ENCODE measurements at places on chromosomes 13 and 19. TPM values are rescaled to one million over a fixed set of nuclear protein-coding genes. Genes with fewer than 3 reads are reported as not detected.

The SYCN gene
- polyA plus RNA-seq = not detected

The EDDM13 gene
- polyA plus RNA-seq = 1.2 TPM

The DCT gene
- 0.13 TPM for polyA plus RNA-seq

The CRX gene
- polyA plus RNA-seq = 0.09 TPM

DNA sequence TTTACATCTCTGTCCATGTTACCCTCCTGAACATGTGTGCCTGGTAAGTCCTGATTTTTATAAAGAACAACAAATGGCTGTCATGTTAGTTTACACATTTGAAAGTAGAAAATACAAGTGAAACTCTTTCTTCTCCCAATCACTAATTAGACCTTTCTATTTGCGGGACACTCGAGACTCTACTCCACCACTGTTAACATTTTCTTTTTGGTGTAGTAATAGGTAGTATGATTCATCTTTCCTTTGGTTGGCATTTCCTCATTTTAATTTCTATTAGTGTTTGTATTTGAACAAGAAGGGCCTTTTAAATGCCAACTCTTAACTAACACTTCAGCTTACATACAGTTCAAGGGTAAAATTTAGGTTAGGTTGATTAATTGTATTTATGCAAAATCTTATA is 371.1 kb downstream of the PCDH9 start:
- DNase-seq = no peak
- H3K4me1 ChIP-seq = no peaks in the 10 kb centered on the region
- H3K4me3 ChIP-seq = no peak overlapping the region
- no peaks in the 10 kb centered on the region for H3K36me3 ChIP-seq

All from large intestine (tissue), 12 donors.